ENCODE measurements at places on chromosomes 11 and 22.

DNA sequence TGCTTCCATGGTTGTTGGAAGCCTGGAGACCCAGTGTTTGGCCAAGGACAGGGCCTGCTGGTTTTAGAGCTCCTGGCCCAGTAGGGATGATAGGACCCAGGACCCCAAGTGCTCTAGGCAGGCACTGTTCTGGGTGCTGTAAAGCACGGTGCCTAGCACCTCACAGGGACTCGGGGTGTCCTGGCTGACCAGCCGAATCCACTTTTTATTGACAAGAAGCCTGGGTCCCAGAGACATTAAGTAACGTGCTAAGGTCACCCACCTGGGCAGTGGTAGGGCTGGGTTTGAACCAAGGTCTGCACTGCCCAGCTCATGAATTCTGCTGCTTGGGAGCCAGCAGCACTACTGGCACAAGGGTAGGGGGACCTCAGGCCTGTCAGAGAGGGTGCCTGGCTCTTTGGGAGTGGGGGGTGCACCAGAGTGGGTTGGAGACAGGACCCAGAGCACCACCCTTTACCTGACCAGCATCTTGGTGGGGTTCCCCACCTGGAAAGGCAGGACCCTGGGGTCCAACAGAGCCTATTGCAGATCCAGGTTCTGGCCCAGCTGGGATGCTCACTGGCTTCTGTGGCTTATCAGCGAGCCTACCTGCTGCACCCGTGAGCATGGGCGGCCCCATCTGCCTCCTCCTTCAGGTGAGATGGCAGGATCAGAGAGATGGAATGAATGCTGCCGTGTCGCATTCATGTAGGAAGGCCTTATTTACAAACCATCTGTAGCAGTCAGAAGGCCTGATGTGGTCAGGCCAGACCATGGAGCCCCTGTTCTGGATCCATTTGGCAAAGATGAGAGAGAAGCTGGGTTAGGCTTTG is 52.0 kb downstream of the BCR start:
- DNase-seq: no peak

- no peak for DNase-seq
Measured at GRCh38 chr11:19790831-19791552, 78.4 kb downstream of the NAV2 start.

GRCh38 chr22:24805790-24806662 is at the start of gene SGSM1:
Gene SGSM1 (plus strand): TSS chr22:24806211. CDS start chr22:24806326, 115 bp downstream.
- peak; percentile 46 for DNase-seq

- DNase-seq: no peak
Measured at GRCh38 chr11:106959800-106960199, 58.5 kb downstream of the GUCY1A2 start.

GRCh38 chr11:65726660-65727059 is 6.1 kb upstream of the RNASEH2C start:
- DNase-seq: no peak

GRCh38 chr22:27999876-28000275 is 80.8 kb upstream of the PITPNB start:
- DNase-seq: no peak

DNA sequence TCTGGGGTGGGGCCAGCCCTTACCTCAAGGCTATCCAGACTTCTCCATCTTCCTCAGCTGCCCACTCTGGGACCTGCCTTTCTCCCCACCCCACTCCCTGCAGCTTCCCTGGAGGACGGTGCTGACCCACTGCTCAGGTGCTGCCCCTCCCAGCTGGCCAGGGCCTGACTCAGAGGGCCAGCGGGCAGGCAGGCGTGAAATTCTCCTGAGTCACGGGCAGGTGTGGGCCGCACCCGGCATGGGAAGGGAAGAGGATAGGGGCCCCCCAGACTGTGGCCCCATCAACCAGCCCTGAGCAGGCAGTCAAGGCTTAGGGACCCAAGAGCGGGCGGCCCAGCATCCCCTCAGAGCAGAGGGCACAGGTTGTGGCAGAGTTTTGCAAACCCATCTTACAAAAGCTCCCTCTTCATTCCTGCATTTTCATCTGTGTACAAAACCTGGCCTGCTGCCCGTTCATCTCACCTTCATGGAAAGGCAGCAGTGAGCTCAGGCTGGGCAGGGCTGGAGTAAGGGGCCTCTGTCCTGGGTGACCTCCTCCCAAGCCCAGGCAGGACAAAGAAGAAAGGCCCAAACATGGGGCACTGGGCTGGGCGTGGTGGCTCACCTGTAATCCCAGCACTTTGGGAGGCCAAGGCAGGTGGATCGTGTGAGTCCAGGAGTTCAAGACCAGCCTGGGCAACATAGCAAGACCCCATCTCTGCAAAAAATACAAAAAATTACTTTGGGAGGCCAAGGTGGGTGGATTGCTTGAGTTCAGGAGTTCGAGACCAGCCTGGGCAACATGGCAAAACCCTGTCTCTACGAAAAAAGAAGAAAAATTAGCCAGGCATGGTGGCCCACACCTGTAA is 6.1 kb downstream of the RHOD start:
- DNase-seq: no peak

DNA sequence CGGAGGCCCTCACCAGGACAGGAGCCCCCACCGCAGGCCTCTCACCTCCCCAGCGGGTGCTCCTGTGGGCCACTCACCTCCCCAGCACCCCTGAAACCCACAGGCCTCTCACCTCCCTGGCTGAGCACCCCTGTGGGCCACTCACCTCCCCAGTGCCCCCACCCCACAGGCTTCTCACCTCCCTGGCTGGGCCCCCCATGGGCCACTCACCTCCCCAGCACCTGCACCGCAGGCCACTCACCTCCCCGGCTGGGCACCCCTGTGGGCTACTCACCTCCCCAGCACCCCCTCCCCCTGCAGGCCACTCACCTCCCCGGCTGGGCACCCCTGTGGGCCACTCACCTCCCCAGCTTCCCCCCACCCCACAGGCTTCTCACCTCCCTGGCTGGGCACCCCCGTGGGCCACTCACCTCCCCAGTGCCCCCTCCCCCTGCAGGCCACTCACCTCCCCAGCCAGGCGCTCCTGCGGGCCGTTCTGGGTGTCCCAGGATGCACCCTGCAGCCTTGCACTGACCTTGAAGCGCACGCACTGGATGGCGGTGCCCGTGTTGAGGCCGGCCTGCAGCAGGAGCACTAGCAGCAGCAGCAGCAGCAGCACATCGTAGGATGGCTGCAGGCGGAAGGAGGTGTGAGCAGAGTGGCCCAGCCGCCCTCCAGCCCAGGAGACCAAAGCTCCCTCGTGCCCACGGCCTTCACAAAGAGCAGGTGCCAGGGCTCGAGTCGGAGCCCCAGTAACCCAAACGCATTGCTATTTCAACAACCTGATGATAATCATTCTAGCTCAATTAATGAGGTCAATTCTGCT is 5.7 kb upstream of the TTLL8 start:
- DNase-seq: no peak

All from fibroblast of gingiva (primary cell).